ENCODE measurements at places on chromosomes 3 and 15.

DNA sequence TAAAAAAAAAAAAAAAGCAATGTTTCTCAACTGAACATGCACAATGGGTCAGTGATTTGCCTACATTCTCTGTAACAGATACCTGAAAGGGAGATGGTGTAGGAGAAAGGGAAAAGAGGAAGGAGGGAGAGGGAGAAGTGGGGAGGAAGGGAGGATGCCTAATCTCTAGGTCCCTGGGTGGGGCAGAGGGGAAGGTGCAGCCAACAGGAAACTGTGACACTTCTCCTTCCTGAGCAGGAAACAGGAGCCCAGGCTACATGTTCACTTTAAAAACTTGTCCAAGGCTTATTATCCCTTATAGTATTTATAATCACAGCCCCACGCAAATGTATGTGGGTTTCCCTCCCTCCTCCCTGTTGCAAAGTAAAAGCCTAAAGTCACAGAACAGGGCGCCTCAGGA, 137.9 kb downstream of the MINAR1 start:
- DNase-seq, result no peak

GRCh38 chr3:27713078-27713423, 9.1 kb downstream of the EOMES start:
- DNase-seq, result no peak

DNA sequence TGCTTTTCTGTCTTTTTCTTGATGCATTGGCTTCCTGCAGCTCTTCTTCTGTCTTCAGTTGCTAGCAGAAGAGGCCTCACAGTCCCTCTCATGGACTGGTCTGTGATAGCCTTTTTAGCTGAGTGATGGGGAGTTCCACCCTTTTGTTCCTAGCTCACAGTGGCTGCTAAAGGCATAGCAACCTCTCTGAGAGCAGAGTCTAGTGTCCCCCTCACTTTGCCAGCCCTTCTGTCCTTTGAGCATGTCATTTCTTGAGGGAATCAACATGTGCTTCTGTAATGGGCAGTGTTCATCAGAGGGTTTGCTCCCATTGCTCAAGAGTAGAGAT, 44.4 kb downstream of the GAP43 start:
- no peak for DNase-seq

DNA sequence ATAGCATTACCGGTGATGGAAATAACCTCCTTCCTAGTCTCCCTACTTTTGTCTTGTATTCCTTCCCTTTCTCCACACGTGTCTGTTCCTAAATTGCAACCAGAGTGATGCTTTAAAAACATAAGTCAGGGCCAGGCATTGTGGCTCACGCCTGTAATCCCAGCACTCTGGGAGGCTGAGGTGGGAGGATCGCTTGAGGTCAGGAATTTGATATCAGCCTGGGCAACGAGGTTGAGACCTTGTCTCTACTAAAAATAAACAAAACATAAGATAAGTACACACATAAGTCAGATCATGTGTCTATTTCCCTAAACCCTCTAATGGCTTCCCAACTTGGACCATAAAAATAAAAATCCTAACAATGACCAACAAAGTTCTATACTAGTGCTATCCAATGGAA, 18.4 kb downstream of the ARMC8 start:
- no peak for DNase-seq

DNA sequence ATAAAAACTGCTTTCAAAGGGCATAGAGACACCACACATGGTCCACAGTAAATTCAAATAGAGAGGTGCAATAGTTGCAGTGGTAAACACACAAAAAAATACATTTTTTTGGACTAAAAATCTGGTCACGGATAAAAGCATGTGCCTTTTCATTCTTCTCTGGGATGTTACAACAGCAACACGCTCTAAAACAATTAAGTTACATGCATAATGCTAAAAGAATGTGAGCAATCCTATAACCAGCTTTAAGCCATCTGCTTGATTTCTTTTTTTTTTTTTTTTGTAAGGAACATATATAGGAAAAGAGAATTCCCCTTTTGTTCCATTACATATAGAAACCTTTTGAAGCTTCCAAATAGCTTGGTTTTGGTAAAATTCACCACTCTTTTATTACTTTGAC, 20.0 kb downstream of the WNT5A start:
- DNase-seq, result peak; percentile 72

- DNase-seq, result no peak
Measured at GRCh38 chr15:60721257-60721626, 242.3 kb upstream of the ICE2 start.
